ENCODE measurements at places on chromosomes 12 and 14.

- peak; percentile 74 for DNase-seq
Observed at GRCh38 chr12:123502163-123502704, 31.3 kb downstream of the RILPL1 start.

- DNase-seq, result no peak
Observed at GRCh38 chr14:73567951-73568885, 795 bp upstream of the ACOT2 start.

DNA sequence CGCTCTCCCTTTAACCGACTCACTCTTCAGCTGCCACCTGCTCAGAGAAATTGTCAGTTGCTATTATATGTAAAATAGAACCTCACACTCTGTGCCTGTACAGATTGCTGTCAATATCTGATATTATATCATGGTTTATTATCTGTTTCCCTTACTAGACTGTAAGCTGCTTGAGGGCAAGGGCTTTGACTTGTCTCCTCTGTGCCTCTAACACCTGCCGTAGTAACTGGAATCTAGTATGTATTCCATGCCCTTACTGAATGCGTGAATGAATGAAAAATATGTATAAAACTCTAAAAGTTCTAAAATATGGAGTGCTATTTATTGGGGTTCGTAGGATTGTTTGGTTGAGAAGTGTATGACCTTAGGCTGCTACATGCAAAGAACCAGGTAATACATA, 1.7 kb upstream of the CD69 start:
- no peak for DNase-seq

- DNase-seq, result no peak
Observed at GRCh38 chr12:80617733-80618132, 89.7 kb upstream of the MYF6 start.

GRCh38 chr12:26786865-26787514, 46.0 kb downstream of the ITPR2 start:
- no peak for DNase-seq
